Urothelium cell line (cell line): ENCODE measurements at places on chromosomes 2 and 18.

GRCh38 chr18:9809697-9810096, 76.1 kb upstream of the TXNDC2 start:
- no peak for DNase-seq

DNA sequence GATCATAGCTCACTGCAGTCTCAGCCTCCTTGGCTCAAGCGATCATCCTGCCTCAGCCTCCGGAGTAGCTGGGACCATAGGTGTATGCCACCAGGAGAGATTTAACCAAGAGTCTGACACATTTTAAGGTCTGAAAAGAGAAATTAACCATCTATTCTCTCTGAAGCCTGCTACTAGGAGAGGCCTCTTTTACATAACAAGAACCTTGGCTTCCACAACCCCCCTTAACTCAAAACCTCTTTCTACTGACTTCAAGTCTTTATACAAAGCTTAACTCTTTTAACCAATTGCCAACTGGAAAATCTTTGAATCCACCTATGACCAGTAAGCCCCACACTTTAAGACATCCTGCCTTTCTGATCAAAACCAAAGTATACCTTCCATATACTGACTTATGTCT, 279.9 kb upstream of the CELF4 start:
- DNase-seq, result no peak

DNA sequence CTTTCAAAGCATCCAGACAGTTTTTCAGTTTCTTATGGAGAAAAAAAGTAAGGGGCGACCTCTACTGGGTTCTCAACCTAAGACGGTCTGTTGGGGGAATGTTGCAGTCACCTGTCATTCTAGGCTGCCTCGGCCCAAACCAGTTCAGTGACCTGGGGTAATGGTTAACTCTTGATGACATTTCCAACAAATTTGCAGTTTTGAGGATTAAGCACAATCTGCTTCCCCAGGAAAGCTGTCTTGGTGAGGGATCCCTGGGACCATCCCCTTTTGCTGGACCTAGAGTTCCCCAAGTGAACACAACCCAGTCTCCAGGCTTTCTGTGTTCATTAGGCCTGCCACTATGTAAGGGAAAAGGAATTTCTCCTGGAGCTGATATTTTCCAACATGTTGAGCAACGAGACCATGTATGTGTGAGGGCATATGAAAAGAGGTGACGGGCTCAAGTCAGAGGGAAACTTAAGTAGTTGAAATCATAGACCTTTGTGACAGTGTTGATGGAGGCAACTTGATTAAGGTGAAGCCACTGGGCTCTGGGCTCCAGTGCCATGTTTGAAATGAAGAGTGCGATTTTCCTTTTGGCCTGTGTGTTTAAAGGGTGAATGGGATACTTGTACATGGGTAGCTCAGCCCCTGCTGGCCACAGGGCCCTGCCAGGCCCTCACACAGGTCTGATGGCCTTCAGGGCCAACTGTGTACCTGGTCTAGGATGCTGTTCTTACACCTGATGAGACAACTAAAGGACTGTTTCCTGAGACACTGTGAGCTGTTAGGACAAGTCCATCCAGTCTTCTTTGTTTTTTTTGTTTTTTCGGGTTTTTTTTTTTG, 27.0 kb downstream of the FOSL2 start:
- no peak for DNase-seq

DNA sequence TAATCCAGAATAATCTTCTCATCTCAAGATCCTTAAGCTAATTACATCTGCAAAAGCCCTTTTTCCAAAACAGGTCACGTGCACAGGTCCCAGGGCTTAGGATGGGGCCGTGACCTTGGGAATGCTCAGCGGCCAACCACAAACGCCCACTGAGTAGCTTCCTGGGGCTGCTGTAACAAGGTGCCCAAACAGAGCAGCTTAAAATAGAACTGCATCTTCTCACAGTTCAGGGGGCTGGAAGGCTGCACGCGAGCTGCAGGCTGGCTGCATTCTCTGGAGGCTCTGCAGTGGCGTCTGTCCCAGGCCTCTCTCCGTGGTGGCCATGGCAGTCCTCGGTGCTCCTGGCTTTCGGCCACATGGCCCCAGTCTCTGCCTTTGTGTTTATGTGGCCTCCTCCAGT, 31.9 kb downstream of the ADI1 start:
- DNase-seq, result no peak

DNA sequence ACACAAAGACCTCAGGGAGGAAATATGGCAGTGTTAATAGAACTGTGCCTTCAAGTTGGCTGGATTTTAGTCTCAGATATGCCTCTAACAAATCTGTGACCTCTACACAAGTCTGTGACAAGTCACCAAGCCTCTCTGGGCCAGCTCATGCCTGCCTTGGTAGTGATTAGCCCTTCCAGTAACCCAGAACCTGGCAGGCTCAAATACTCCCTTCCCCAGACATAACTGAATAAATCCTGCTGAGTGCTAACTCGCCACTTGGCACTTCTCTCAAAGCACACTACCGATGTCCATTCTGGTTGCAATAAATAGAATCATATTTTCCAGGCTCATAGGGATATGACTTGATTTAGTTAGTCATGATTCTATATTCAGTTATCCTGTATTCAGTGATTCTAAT, 15.3 kb upstream of the THSD7B start:
- DNase-seq, result no peak
